ENCODE measurements at places on chromosomes 1 and 21.
A peak's percentile ranks its signal among the peaks of the same experiment; 100 is the strongest.

DNA sequence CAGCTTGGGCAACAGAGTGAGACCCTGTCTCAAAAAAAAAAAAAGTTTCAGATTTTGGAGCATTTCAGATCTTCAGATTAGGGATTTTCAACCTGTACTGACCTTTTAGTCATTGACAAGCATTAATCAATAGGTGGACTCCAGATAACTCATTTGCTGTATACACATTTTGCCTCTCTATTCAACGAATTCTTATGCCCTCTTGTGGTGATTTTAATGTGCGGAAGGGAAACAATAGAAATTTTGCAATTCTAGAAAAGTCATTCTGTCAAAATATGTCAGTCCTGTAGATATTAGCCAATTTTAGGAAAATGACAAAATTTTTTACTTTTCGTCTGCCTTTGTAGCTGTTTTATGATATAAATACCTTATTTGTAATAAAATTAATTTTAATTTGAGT lies 11.6 kb upstream of the OR2G2 start:
- DNase-seq = no peak

GRCh38 chr1:117782056-117782455 lies 147.4 kb downstream of the GDAP2 start:
- DNase-seq = no peak

DNA sequence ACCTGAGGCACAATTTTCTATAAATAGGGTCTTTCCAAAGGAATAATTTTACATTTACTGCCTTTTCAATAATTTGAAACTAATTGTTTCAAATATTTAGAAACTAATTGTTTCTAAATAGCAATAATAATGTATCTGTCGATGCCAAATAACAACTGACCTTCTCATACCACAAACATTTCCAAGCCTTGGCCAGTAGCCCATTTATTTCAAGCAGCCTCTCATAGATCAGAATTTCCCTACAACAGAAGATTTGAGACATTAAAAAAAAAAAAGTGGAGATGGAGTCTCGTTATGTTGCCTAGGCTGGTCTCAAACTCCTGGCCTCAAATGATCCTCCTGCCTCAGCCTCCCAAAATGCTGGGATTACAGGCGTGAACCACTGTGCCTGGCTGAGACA lies 2.1 kb upstream of the GFI1 start:
- no peak for DNase-seq

GRCh38 chr21:36171741-36172331 lies 15.2 kb downstream of the DOP1B start:
- no peak for DNase-seq

DNA sequence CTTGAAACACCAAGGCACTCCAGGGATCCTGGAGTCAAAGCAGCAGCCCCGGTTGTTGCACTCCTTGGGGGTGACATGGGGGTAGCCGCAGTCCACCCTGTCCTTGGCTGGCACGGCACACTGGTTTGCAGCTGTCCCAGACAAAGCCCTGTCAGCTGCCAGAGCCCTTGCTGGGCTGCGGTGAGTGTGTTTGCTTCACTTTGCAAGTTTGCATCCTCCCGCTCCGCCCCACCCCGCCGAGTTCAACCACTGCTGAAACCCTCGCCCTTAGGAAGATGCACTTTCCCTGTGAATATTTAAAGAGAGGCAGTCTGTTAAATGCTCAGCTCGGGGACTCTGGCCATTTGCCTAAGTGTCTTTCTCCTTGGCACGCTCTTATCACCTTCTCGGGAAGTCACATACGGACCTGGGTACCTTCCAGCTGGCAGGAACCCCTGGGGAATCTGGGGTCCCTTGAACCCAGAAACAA lies 1.7 kb downstream of the TFF3 start:
- peak; percentile 64 for DNase-seq

DNA sequence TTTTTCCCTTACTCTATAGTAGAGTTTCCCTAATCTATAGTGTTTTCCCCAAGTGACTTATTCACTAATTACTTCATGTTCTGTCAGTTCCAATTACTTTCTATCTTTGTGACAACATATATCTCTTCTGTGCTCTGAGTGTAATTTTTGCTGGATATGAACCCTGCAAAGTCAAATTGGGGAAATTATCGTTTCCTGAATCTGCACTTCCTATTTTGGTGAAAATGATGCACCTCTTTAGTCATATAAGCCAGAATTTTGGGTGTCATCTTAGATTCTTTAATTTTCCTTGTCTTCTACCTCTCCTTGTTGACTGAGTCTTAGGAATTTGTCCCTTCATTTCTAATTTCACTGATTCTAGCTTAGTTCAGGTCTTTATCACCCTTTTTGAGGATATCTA lies 33.4 kb upstream of the PRKACB start:
- DNase-seq = no peak

DNA sequence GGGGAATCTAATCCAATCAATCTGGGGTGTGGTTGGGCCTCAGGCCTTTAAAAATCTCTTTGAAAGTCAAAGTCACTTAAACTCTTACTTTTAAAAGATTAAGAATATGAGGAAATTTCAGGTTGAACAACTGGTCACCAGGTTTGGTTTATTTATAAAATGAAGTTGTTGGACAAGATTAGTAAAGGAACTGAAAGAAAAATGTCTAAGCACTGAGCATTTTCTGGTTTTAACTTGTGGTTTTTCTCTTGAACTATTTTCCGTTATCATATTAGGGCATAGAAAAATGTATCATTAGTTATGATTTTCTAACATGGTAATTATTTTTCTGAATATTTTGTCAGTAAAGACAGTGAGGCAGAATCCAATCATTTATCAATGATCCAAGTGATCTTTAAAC lies 49.6 kb downstream of the RGS2 start:
- DNase-seq = no peak

- DNase-seq = no peak
Observed at GRCh38 chr1:235595079-235595478, 54.5 kb downstream of the GNG4 start.

- no peak for DNase-seq
Observed at GRCh38 chr1:70714149-70714548, 303.1 kb downstream of the CTH start.

GRCh38 chr1:162228586-162228985 lies 148.1 kb downstream of the SPATA46 start:
- no peak for DNase-seq

DNA sequence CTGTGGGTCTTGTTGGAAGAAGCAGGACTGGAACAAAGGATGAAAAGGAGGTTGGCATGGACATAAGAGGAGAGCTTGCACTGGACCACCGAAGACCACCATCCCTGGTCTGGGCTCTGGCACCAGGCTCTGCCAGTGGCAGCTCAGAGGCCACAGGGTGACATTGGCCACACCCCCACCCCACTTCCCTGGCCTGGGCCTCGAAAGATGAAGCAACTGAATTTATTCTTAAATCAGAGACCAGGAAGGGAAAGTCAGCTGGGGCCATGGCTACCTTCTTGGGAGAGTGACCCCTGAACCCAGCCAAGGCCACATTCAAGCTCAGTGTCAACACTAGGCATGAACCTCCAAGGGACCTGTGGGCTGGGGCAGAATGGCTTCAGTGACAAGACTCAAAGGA lies 4.0 kb downstream of the KLHDC7A start:
- DNase-seq = no peak

DNA sequence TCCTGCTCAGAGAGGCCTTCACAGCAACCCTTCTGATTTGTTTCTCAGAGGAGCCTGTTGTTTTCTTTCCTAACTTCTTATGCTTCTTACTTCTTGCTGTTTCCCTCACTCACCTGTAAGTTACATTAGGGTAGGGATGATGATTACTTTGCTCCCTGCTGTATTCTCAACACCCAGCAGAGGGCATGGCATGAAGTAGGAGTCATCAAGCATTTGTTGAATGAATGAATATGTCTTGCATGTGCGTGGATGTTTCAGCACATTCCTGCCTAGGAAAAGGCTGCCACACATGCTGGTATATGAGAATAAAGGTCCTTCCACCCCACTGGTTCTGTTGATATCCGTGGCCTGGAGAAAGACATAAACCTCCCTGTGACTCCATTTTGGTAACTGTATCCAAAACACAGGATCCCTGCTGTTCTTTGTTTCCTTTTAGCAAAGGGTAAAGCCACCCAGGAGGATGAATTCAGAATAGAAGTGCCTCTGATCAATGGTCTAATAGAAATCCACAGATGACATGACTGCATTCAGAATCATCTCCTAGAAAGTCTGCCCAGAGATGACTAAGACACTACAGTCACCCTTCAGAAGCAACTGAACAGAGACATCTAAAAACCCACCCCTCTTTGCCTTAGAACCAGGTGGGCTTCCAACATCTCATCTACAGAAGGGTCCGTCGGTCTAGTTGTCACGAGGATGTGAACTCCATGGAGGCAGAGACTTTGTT lies 168.8 kb downstream of the ZSCAN20 start:
- DNase-seq = peak; percentile 26

- DNase-seq = no peak
Observed at GRCh38 chr1:202765721-202766120, 42.5 kb downstream of the KDM5B start.

DNA sequence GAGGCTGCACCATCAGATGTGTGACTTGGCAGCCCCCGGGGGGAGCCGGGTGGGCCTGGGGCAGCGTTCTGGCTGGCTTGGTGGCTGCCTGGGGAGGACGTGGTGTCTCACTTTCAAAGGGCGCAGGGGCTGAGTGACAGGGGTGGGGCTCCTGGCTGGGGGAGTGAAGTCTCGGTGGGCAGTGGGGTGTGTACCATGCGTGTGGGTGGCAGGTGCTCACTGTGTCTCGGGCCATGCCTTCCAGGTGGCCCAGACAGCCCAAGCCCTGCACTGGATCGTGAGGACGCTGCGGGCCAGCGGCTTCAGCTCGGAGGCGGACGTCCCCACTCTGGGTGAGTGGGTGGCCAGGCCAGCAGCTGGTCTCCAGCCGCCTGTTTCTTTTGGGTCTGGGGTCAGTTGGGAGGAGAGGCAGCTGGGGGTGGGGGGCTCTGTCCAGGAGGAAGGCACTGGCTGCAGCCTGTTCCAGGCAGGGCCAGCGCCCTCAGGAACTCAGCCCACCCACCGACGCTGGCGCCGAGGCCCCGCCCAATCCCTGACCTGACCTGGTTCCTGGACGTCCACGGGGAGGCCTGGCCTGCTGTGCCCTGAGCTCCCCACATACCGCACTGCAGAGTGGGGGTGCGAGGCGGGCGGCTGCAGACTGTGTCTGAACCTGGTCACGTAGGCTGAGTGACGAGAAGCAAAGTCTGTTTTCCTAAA lies 30.6 kb upstream of the LRRC3 start:
- DNase-seq = peak; percentile 12

GRCh38 chr1:235954306-235955283 lies 87.9 kb upstream of the LYST start:
- DNase-seq = no peak

- DNase-seq = no peak
Observed at GRCh38 chr1:8495928-8496401, 178.1 kb downstream of the SLC45A1 start.

Data from WTC11 (cell line).